NCI-H82 (cell line): ENCODE measurements at places on chromosomes 7 and 10.

DNA sequence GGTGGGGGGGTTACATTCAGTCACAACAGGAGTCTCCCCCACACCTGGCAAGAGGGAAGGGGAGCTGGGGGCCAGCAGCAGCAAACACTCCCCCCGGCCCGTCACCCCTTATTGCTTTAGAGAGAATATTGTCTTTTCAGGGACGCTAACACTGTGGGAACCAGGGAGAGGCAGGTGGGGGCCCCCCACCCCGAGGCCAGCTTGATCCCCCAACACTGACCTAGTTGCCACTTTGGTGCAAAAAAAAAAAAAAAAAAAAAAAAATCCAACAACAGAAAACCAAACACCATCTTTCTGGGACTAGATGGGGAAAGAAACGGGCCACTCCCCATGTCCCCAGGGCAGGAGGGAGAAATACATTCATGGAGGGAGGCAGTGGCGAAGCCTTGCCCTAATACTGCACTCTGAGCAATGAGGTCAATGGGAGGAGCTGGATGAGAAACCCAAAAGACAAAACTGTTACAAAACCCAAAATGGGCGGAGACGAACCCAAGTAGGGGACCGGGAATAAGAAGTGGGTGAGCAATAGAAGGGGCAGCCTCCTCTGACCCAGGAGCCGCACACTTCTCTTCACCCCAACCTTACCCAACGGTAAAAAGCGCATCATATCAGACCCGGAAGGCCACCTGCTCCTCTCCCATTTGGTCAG is 6.5 kb downstream of the GNB2 start:
- DNase-seq, result no peak

- DNase-seq, result no peak
These were observed 45.1 kb upstream of the KCTD7 start for GRCh38 chr7:66583490-66584110.

DNA sequence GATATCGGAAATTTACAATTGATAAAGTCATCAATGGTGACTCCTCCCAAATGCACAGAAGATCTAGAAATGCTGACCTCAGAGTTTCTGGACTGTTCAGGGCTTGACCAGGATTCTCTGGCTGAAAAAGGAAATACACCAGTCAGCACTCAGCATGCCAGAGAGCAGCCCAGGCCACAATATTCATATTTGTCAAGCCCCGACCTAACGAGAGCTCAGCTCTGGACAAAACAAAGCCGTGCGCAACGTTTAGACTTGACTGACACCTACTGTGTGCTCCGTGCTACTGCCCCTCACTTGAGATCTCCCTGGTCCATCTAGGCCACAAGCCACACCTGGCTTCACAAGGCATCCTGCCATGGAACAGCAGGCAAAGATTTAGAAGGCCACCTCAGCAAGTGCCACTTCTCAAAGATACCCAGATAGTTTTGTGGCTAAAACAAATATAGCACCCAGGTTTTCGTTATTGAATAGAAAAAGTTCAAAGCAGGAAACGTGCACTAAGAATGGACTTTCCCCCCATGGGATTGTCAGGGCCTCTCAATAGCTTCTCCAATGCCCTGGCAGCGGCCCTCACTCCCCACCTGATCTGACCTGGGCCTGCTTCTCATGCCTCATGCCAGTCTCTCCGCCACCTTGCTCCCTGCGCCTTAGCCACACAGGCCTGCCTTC is 218.3 kb downstream of the FAM107B start:
- DNase-seq, result peak; percentile 7

DNA sequence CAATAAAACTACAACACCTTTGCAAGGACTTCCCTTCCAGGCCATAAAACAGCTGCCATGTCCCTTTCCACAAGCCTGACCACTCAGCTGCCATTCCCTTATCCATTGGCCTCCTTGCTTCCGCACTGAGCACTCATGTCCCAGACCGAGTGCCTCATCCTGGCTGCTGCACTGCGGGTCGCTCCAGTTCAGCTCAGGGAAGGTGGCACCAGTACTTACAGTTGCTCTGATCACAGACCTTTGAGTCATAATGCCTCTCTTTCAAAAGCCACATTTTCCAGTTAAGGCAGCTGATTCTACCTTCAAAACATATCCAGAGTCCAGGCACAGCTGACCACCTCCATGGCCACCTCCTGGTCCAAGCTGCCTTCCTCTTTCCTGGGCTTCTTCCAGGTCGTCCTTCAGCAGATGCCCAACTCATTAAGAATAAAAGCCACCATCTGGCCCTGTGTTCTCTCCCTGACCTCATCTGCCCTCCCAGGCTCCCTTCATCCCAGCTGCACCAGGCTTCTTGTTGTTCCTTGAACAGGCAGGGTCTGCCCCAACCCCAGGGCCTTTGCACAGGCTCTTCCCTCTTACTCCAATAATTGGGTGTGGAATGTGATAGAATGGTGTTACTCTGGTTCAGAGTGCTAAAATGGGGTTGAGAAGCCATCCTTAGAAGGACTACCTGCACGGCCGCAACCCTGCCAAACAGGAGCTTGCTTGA is 64.5 kb downstream of the RAMP3 start:
- peak; percentile 87 for DNase-seq

GRCh38 chr10:91162050-91162494 is 58.4 kb upstream of the PCGF5 start:
- no peak for DNase-seq

DNA sequence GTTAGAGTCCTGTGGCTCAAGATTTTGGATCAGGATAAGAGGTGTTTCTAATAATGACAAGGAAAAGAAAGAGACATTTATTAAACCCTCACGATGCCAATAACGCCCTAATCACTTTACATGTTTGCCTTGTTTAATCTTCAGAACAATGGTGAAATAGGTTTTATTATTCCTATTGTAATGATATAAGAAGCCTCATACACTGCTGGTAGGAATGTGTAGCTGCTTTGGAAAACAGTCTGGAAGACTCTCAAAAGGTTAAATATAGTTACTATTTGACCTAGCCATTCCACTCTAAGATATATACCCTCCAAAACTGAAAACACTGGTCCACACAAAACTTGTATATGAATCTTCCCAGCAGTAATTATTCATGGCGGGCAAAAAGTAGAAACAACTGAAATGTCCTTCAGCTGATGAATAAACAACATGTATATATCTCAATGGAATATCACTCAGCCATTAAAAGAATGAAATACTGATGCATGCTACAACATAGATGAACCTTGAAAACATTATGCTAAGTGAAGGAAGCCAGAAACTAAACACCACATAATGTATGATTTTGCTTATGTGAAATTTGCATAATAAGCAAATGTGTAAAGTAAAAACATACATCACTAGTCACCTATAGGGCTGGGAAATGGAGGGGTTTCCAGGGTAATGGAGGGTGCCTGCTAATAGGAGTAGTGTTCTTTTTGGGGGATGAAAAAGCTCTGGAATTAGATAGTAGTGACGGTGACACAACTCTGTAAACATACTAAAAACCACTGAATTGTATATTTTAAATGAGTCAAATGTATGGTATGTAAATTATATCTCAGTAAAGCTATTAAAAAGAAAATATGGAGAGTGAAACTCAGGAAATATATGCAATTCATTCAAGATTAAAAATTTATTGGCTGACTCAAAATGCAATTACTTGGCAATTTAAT is 76.9 kb upstream of the ANK3 start:
- DNase-seq, result no peak

GRCh38 chr10:84194424-84195043 is at the start of gene CDHR1:
Gene CDHR1 (plus strand): TSS chr10:84194537. CDS start chr10:84194761, 224 bp downstream.
- peak; percentile 89 for DNase-seq

DNA sequence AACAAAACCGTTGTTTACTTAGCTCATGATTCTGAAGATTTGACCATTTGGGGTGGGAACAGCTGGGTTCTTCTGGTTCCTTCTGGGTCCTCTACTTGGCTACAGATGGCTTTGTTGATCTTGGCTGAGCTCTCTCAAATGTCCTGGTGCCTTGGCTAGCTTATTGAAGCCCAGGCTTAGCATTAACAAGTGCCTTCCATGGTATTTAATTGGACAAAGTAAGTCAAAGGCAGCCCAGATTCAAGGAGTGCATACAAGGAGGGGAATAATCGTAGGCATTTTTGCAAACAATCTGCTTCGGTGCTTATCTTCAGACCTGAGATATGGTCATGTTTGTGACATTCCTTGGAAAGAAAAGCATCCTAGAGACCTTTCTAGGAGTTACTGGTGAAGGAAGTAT is 81.4 kb downstream of the ADCYAP1R1 start:
- peak; percentile 25 for DNase-seq

- DNase-seq, result no peak
These were observed 127.1 kb upstream of the VIPR2 start for GRCh38 chr7:159271781-159272180.

- peak; percentile 55 for DNase-seq
These were observed 2.4 kb downstream of the UBE2H start for GRCh38 chr7:129950191-129950932.

DNA sequence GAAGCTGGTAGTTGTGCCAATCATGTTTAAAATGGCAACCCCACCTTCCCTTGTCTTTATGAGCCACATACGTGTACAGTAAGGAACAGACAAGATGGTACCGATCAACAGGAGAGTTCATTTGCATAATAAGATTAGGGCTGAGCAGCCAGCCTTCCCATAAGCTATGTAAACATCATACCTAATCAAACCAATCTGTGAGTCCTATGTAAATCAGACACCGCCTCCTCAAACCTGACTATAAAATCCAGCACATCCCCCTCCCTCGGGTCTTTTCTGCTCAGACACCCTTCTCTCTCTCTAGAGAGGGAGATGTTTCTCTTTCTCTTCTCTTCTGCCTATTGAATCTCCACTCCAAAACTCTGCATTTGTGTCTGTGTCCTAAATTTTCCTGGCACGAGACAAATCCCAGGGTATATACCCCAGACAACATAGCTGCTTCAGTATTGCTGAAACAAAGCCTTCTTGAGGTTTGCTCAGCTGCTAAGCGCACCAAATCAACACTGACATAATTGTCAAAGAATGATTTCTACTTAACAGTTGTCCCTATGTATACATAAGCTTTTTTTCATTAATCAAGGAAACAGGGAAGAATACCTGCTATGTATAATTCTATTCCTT is 279.2 kb downstream of the THSD7A start:
- peak; percentile 62 for DNase-seq

- DNase-seq, result no peak
These were observed 126.3 kb downstream of the WDR37 start for GRCh38 chr10:1182280-1183032.

DNA sequence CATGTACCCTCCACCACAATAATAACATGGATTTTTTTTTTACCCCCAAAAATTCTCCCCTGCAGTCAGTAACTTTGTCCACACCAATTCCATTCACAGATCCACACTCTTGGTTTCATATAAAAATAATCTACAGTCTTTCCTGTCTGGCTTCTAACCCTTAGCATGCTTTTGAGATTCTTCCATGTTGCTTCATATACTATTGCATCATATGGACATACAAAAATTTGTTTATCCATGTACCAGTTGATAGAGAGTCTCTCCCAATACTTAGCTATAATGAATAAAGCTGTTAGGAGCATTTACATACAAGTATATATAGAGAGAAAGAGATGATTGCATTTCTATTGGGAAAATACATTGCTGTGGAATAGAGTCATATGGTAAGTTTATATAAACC is 575.0 kb downstream of the XPNPEP1 start:
- DNase-seq, result no peak

DNA sequence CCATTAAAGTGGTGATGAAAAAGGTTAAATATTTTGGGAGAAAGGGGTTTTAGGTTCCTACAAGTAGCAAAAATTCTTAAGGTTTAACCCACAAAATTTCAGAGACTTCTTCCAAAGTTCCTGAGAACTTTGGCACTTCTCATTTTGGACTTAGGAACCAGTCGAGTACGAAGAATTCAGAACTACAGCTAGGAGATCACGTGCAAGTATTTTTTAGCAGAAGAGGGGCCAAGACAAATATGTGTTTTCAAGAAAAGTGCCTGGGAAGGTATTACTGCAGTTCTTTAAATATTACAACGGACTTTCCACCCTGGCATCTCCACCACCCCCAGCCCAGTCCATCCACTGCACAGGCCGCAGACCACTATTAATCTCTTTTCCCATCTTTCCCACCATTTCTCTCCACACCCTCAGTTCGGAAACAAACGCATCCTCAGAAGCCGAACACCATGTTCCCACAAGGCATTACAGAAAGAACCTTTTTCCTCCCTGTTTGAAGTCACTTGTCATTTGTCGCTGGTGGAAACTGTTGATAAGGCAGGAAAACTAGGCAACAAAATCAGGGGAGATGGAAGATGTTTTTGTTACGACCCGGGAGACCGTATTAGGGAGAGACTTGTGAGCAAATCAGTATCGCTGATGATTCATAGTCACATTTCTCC is 7.1 kb downstream of the INHBA start:
- DNase-seq, result no peak

DNA sequence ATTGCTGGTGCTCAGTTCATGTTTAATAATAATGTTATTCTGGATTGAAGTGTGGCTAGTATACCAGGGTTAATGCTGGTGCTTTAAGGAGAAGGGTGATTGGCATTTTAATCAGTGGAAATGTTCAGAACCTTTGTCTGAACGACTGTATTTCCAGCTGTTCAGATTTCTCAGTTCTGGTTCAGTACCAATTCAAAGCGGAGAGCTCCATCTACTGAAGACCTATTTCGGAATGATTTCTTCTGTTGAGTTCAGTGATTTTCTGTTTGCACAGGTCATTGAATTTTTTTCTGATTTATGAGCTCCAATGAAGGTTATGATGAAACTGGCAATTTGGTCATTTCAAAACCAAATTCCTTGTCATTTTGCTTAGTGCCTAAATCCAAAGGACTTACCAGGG is 160.1 kb downstream of the EXOC4 start:
- DNase-seq, result no peak

GRCh38 chr7:19811386-19811785 is 38.0 kb upstream of the TMEM196 start:
- no peak for DNase-seq

DNA sequence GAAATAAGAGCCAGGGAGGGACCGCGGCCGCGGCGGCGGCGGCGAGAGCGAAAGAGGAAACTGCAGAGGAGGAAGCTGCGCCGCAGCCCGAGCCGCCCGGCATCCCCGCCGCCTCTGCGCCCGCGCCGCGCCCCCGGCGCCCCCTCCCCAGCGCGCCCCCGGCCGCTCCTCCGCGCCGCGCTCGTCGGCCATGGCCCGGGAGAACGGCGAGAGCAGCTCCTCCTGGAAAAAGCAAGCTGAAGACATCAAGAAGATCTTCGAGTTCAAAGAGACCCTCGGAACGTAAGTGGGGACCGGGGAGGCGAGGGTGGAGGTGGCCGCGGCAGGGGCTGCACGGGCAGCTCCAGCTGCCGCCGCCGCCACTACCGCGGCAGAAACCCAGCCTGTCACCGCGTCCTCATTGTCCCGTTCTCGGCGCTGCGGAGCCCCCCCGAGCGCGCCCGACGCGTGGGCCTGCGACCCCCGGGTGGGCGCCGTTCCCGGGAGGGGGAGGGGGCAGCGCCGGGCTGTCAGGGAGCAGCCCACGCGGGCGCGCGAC is 351 bp downstream of the CAMK1D start:
- peak; percentile 19 for DNase-seq

DNA sequence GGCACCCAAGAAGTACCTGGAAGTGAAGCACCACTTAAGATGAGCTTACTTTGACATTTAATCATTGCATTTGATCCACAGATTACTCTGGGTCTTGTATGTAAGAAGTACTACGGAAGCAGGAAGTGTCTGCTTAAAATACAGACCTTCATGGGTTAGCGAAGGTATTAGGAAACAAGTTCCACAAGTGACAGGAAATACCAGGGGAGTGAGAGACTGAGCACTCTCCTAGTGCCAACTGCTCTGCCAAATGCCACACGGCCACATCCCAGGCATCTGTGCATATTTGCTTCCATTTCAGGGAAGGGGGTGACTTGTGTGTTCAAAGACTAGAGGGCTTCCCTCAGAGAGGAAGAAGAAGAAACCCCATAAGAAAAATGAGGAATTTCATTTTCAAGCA is 57.2 kb upstream of the ANK3 start:
- DNase-seq, result no peak
